ENCODE measurements at places on chromosomes 3 and 15.

DNA sequence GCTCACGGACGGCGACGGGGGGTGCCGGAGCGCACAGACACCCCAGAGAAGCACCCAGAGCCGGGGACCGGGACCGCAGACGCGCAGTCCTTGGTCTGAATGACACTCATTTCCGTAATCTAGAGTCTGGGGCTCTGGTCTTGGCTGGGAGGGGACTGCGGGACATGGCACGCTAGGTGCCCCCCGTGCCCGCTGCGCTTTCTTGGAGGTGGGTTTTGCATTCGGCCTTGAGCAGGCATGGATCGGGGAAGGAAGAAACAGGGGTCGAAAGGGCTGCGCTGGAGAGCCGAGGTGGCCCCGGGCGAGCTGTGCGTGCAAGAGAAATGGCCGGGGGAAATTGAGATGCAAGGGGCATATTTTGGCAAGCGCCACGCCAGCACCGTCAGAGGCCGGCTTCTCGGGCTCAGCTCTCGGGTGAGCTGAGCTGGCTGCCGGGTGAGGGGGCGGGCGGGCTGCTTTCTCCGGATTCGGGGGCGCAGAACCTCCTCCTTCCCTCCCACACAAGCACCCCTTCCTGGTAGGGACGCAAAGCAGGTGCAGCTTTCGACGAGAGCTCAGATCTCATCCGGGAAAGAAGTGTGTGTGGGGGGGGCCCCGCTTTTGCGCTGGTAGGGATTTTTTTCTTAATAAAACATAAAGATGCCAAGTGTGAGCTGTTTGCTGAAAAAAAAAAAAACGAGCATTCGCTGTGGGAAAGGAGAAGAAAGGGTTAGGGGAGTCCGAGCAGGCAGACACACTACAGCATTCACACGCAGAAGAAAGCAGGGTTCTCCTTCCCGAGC, 963 bp upstream of the NTRK3 start:
- no peak for DNase-seq

- no peak for DNase-seq
These were observed 127.7 kb downstream of the ISL2 start for GRCh38 chr15:76464247-76464646.

DNA sequence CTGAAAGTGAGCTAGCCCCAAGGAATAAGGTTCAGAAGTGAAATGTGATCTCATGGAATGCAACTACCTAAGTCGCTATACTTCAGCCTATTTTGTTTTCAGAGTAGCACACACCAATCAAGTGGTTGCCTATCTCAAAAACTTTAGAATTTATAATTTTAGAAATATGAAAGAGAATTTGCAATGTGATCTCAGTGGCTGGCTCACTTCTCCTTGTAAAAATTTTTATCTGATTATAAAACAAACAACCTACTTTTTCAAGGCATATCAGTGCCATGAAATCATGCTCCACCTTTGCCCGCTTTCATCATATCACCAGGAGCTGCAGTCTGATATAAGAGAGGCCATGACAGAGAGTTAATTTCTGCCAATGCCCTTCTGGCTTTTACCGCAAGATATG, 47.3 kb downstream of the CLDN11 start:
- DNase-seq: no peak

- DNase-seq: no peak
These were observed 3.2 kb downstream of the AEN start for GRCh38 chr15:88624156-88624970.

- DNase-seq: no peak
These were observed 18.2 kb downstream of the ABTB1 start for GRCh38 chr3:127690823-127691452.
